ENCODE measurements at places on chromosomes 7 and 10.

DNA sequence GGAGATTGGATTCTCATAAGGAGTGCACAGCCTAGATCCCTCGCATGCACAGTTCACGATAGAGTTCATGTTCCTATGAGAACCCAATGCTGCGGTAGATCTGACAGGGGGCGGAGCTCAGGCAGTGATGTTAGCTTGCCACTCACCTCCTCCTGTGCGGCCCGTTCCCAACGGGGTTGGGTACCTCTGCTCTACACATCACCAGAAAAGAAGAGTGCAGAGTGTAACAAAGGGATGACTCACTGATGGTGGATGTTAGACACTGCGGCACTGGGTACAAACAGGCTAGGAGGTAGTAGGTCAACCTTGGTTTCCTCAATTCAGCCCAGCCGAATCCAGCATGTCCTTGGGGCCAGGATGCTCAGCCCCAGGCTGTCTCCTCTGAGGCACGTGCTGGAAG is 66.8 kb upstream of the CHST15 start:
- no peak for DNase-seq

DNA sequence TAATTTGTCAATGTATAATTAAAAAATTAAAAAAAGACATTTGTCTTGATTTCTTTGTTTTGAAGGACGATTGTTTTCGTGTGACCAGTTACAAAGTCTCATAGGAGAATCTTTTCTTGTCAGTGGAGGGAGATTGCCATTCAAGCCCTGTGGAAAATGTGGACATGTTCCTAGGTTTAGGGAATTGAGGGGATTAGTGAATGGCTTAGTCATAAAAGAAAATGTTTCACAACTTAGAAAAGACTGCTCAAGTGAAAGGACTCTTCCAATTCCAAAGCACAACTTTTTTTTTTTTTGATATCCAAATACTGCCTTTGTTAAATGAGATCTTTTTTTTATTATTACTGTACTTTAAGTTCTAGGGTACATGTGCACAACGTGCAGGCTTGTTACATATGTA is 140.7 kb upstream of the HABP2 start:
- DNase-seq: no peak

GRCh38 chr7:140201393-140201792 is 24.6 kb upstream of the KDM7A start:
- no peak for DNase-seq

GRCh38 chr10:125983161-125983560 is 86.8 kb downstream of the FANK1 start:
- no peak for DNase-seq

- DNase-seq: no peak
These were observed 58.8 kb downstream of the DIP2C start for GRCh38 chr10:630581-631073.

GRCh38 chr7:81510122-81510521 is 259.7 kb downstream of the HGF start:
- DNase-seq: no peak

DNA sequence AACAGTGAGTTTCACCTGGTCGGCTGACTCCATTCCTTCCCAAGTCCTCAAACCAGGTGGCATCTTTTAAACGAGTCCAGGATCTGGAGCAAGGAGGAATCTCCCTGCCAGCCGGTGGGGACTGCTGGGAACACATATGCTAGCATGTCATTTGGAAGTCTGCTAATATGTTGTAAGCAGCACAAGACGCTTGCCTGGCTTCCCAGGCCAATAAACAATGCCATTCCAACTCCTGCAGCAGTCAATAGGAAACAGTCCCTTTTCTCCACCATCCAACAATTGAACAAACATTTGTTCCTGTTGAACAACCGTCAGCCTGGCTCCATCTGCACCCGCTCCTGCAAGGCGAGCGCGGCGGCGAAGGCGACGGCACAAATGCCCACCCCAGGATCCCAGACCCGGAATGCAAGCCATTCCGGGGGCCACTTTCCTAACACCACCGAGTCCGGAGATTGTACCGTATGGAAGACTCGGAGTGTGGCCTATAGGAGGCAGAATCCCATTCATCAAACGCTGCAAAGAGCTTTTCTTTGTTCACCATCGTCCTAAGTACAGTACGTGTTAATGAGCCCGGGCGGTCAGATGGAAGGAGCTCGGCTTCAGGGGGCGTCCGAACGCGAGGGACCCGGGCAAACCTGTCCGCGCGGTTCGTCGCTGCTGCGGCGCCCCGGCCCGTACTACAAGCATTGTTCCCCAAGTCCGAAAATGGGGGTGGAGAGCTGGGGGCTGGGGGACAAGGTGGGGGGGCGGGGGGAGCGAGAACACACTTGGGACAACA is 1.6 kb downstream of the FAM53B start:
- DNase-seq: no peak

- DNase-seq: no peak
These were observed 24.6 kb upstream of the NFE2L3 start for GRCh38 chr7:26127411-26127810.

DNA sequence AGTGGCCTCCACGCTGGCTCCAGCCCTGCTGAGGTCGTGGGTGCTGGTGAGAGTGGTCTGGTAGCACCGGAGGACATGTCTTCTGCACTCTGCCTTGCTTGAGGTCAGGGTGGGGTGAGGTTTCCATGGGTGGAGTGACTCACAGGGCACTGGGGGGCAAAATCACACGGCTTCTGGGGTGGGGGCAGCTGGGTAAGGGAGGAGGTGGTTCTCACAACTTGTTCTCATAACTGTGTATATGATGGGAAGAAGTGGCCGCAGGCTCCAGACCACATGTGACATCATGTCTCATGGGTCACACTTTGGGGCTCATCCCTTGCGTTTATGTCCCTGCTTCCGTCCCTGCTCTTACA is 884 bp upstream of the PRF1 start:
- peak; percentile 21 for DNase-seq

DNA sequence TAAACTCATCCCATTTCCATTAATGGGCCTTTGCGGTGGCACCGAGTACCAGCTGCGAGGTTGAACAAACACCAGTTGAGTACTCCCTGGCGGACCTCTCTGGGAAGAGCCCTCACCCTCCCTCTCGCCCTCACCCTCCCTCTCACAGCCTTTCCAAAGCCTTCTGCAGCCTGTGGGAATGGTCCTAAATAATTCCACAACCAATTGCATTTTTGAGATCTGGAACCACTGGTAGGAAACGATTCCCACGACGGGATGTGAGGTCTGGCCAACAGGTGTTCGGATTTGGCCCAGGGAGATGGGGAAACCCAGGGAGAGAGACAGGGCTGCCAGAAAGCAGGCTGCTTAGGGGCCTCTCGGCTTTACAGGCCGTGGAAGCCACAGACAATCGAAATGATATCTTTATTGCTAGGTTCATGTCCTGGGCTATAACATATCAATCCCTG is 5.3 kb downstream of the PTF1A start:
- DNase-seq: no peak

DNA sequence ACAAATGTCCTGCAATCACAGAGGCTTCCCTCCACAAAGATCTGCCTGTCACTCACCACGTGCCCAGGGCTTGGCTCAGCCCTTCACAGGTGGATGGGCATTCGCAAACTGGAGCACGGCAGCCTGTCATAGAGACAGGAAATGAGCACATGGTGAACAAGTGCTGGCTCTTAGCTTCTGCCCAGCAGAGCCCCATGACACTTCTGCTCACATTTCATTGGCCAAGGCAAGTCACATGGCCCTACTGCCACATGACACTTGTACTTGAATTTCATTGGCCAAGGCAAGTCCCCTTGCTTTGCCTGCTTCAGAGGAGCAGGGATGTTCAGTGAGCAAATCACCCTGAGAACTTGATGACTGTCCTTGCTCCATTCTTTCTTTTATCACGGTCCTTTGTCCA is 110.8 kb upstream of the PPP2R2D start:
- peak; percentile 43 for DNase-seq

DNA sequence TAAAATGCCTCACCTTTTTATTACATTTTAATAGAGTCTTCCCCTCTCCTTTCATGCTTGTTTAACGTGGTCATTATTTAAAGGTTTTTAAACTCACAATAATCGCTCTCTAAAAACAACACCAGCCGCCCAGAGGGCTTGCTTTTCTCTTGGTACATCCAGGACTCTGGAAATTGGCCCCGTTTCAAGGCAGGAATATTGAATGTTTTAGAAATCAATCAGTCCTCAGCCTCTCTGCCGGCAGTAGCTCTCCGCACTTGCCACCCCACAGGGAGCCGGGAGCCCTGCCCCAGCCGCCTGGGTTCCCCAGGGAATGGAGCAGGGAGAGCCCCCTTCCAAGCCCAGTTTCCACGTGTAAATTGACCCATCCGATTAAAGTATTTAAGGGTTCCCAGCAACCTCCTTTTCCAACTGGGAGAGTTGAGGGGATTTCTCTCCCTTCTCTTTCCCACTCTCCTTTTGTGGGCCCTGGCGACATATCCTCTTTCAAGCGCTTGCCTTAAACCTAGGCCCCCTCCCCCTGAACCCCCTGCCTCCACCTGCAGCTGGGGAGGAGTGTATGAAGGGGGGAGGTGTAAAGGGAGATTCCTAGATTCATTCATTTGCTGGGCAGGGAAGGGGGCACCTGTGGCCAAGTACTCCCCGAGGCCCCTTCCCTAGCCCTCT is 1.9 kb downstream of the FGF8 start:
- no peak for DNase-seq

GRCh38 chr10:116620423-116621400 is at the start of gene PNLIPRP2:
TSS of gene PNLIPRP2 (plus strand) at chr10:116620953.
- DNase-seq: no peak

- no peak for DNase-seq
These were observed 52.9 kb downstream of the ZNF467 start for GRCh38 chr7:149720372-149721083.

DNA sequence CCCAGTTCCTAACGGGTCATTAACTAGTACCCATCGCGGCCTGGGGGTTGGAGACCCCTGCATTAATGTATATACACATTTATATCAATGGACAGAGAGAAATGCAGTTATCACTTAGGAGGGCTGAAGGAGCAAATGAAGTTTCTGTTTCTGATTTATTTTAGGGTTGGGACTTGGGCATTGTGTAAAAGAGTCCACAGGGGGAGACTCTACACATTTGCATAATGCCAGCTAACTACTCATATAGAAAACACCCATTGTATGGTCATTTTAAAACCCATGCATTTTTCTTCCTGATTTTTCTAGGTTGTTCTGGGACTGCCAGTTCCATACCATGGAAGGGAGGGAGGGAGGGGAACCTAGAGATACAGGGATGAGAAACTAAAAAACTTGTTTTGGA is 23.5 kb downstream of the BCCIP start:
- no peak for DNase-seq

DNA sequence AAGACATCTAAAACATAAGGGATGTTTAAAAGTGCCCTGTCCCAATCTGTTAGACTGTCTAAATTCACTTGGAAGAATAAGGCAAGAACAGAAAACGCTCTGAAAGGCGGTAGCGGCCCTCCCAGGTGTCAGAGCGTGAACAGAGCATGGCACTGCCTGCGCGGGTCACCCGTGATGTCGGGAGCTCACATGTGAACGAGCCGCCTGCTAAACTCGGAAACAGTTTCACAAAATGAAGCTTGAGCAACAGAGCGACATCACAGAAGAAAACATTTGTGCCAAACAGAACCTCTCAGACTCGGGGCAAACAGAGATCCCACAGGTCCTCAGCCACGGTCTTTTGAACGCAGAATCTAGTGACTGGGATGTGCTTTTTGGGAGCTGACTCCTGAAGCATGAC is 12.8 kb downstream of the BRI3 start:
- no peak for DNase-seq

GRCh38 chr7:110595694-110596093 is 495.2 kb upstream of the LRRN3 start:
- DNase-seq: no peak

GRCh38 chr7:52726493-52726892 is 308.9 kb upstream of the POM121L12 start:
- no peak for DNase-seq

DNA sequence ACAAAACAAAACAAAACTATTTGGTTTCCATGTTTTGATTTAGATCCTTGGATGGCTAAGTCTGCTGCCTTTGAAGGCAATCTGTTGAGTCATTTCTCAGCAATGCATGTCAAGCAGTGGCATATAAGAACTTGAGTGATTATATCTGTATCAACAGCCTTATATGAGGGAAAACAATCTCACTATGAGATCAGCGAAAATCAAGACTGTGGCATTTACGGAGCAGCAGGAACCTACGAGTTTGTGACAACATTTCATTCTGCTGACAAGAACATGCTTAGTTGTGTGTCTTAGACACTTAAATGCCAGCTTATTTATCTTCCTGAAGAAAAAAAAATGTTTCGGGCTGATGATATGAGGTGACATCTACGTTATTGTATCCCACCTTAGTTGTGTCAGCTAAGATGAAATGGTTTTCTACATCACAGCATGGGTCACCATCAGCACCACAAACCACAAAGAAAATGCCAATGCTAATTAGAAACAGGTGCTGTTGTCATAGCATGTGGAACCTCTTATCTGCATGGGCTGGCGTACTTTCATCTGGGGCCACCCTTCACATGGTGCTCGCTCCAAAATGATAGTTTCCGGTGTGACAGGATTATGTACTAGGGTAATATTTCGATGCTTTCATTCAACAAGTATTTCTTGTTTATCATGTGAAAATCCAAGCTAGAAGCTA is 1085.5 kb downstream of the SORCS1 start:
- DNase-seq: no peak

- no peak for DNase-seq
These were observed 73.7 kb upstream of the CAMK2B start for GRCh38 chr7:44398953-44399574.

DNA sequence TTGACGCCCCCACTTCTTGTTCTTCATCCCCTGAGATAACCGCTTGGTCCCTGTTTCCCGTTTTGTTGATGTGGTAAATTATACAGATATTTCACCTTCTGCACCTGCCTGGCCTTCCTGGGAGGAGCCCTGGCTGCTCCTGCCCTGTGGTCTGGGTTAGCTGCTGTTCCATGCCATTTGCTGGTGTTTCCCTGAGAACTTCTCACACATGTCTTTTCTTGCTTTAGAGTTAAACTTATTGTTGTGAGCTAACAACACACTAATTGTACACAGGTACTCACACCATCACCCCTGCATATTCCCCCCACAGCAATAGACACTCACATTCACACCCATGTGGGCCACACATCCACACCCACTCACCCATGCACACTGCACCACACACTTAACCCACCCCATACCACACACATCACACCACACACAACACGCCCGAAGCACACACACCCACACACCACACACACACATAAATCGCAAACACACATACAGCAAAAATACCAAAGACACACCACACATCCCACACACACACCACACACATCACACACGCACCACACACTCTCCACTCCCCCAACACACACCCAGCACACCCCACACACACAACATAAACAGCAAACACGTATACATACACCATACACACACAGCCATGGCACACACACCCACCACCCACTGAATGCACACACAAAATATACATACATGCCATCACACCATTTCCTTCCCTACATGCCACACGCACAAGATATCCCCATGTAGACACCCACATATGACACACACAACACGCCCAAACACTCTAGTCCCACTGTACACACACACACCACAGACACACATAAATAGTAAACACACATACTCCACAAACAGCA is 19.4 kb upstream of the ANTXRL start:
- peak; percentile 10 for DNase-seq

GRCh38 chr10:83647526-83647925 is 491.8 kb upstream of the GHITM start:
- DNase-seq: no peak

- DNase-seq: no peak
These were observed 26.5 kb upstream of the CNTNAP2 start for GRCh38 chr7:146090023-146090645.
